Activated CD8-positive, alpha-beta memory T cell treated with anti-CD3 and anti-CD28 coated beads for 1 hour (primary cell): ENCODE measurements at places on chromosomes 11 and 22.

- DNase-seq, result no peak
These were observed 801 bp downstream of the SESN3 start for GRCh38 chr11:95229993-95230809.

- DNase-seq, result no peak
These were observed 7.2 kb upstream of the OSM start for GRCh38 chr22:30273711-30274436.

DNA sequence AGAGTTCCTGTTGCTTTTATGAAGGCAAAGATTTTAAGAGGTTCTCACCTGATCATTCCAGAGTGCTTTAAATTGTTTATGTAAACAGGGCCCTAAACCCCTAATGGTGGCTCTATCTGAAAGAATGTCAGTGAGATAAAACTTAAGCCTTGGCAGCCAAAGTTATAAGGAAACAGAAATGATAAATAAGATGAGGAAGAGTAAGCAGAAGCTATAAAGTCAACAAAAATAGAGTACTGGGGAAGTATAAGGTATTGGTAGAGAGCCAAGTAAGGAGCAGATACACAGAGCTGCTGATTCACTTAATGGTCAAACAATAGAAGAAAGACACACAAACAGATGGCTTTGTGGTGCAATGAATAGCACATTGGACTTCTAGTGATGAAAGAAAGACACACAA, 37.9 kb downstream of the TMPRSS5 start:
- no peak for DNase-seq

GRCh38 chr11:58807343-58807742, 37.2 kb downstream of the GLYATL2 start:
- no peak for DNase-seq

DNA sequence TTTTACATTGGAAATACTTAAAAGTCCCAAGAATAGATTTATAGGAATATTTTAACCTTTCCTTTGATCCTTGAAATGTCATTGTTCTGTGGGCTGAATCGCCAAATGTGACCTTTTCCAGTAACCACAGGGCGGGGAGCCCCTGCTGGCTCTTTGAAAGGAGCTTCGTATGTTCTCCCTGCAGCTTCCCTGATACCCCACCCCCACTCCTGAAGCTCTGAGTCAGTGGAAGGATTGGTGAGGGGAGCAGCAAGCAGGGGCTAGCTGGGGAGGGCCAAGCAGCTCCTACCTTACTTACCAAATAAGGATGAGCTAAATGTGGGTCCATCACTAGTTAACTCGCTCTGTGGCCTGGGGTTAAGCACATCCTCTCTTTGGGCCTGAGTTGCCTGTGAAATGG, 87.7 kb downstream of the CHST1 start:
- no peak for DNase-seq

- no peak for DNase-seq
These were observed 1.1 kb downstream of the CABP7 start for GRCh38 chr22:29720811-29721323.

DNA sequence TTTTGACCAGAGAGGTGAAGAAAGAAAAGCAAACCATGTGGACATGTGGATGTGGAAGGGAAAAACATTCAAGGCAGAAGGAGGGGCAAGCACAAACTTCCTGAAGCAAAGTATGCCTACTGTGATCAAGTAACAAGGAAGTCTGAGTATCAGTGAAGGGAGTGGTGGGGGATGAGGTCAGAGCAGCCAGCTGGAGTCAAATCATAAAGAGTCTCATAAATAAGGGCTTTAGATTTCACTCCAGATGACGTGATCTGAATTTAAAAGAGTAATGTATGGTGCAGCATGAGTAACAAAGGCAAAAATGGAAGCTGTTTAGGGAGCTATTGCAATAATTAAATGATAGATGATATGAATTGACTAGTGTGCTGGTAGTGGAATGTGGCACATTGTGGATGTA, 665.4 kb upstream of the CCDC90B start:
- DNase-seq, result no peak

- DNase-seq, result no peak
These were observed 7.9 kb upstream of the ALKBH8 start for GRCh38 chr11:107573438-107573837.
